Fibroblast of villous mesenchyme (primary cell): ENCODE measurements at places on chromosomes 4 and X. TPM values are rescaled to one million over a fixed set of nuclear protein-coding genes. Genes with fewer than 3 reads are reported as not detected.

Gene SLC38A5
- total RNA-seq = 4.2 and 12.5 TPM in 2 replicates

DNA sequence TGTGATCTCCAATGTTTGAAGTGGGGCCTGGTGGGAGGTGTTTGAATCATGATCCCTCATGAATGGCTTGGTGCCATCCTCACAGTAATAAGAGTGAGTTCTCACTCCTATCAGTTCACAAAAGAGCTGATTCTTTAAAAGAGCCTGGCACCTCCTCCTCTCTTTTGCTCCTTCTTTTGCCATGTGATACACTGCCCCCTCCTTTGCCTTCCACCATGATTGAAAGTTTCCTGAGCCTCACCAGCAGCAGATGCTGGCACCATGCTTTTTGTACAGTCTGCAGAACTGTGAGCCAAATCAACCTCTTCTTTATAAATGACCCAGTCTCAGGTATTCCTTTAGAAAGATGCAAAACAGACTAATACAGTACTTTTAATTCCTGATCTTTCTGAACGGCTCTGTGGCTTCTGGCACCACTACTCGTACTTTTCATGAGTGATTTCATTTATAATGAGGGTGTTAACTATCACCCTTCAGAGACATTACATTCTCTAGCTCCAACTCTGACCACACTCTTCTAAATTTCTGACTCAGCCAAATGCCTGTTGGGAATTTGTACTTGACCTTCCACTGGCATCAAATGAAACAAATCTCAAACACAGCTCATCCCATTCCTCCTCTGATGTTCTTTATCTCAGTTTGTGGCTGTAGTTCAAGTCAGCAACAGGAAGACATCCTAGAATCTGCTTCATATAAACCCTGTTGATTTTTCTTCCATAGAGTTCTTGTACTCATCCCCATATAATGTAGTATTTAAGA lies 4.2 kb downstream of the UFSP2 start:
- peak; percentile 80 for DNase-seq

GRCh38 chrX:47030339-47030738 lies 47.9 kb upstream of the RGN start:
- peak; percentile 77 for DNase-seq

DNA sequence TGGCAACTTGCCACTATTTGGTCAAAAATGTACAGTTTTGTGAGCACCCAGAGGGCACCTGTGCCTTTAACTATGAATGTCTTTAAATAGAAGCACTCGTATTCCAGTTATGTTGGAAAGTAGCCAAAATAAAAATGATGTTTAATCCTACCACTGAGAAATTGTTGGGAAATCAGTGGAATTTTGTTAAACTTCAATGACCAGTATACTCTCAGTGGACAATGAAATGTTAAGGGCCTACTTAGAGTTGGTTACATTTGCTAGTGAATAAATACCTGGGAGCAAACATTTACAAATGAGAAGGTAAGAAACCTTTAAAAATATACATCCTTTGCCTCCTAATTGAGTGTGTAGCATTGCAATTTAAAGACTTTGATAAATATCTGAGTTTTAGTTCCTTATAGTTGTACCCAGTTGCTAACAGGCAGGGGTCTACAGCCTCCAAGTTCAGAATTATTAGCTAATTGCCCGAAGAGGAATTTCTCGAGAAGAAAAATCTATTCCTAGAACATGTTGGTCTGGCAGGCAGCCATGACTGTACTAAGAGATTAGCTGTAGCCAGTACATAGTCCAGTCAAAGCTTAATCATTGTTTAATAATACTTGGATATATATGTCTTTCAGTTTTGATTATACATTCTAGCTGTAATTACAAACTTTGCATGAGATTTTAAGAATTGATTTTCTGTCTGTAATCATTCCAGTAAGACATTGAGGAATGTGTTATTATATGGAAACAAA lies 93.2 kb downstream of the IL1RAPL2 start:
- DNase-seq = no peak

Gene FGF13
- under 0.01 TPM in 1 of 2 replicates, not detected in the other for total RNA-seq

DNA sequence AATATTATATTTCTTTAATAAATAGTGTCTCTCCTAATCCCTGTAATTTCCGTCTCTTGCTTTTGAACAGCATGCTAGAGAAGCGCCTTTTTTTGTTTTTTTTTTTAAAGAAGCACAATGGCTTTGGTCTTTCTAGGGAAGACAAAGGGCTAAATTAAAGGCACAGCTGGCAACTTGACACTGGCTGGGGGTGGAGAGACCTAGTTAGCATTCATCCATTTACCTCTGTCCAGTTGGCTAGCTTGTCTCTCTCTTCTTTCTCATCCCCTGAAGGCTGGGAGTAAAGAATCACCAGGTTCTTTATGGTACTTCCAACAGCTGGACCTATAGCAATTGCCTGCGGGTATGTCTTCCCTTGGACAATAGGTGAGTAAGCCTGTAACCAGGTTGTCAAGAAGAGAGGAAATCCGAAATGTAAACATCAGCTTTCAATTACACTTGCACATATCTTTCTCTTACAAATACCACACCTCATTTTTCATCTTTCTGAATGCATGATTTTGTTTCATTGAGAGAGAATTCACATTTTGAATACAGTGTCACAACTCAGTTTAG lies 178.4 kb upstream of the GPR101 start:
- no peak for DNase-seq

DNA sequence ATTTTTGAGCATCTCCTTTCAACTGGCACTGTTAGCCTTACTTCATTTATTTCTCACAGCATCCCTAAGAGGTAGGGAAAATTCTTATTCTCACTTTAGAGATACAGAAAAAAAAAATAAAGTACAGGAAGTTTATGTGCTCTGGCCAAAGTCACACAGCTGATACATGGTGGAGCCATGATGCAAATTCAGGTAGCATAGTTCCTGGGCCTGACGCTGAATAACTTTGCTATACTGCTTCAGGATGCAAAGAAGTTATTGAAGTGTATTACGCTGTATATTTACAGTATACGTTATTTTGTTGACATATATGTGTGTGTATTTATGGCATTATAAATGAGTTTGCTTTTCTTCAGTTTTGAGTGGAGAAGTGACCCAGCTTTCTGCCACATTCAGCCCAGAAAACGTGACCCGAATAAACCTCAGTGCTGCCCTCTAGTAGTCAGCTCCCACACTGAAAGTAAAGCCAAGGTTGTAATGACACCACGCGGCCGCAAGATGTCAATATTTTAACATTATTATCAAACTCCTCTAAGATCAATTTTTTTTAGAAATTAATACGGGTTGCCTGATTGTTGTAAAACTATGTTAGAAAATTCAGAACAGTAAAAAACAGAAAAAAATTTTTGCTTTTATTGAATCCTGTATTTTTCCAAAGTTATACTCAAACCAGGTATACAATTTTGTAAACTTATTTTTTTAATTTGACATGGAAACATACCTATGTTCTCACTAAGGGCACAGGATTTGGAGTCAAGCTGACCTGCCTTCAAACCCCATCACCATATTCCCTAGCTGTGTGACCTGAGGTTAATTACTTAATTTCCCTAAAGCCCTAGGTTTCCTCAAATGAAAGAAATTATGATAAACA lies 3.8 kb upstream of the GUCY2F start:
- peak; percentile 74 for DNase-seq

Gene GPR173
- 3.5 and 3.9 TPM in 2 replicates for total RNA-seq

DNA sequence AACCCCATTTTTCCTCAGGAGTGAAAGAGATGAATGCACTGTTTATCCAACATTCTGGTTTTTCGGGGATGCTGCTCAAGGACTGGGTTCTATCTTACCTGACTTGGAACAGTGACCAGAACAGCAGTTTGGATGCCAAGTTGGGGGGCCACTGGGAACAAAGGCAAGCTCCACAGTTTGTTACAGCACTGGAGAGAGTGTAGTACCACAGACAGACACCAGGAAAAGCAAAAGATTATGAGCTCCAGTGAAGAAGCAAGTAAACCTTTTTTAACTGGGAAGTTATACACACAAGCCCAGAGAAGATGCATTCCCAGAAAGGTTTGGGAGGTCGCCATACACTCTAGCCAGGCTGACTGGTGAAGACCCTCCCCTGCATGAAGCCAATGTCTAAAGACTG lies 13.6 kb downstream of the C4orf36 start:
- no peak for DNase-seq

- DNase-seq = no peak
Measured at GRCh38 chr4:161206528-161207080, 957.2 kb downstream of the FSTL5 start.

DNA sequence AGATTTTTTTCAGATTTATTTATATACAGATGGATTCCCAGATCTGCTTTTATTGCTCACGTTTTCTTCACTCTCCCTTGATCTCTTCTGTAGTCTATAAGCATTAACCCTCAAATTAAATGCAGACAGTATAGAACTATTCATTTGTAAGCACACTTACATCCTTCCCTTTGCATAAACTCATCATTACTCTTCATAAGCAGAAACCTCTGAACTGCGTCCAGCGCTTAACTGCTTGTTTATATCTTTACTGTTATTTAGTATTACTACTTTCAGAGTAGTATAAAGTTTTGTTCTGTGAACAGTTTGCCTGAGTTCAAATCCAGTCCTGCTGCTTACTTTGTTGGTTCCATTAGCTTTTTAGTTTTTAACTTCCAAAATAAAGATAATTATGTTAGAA lies 132.9 kb downstream of the STIM2 start:
- peak; percentile 28 for DNase-seq

DNA sequence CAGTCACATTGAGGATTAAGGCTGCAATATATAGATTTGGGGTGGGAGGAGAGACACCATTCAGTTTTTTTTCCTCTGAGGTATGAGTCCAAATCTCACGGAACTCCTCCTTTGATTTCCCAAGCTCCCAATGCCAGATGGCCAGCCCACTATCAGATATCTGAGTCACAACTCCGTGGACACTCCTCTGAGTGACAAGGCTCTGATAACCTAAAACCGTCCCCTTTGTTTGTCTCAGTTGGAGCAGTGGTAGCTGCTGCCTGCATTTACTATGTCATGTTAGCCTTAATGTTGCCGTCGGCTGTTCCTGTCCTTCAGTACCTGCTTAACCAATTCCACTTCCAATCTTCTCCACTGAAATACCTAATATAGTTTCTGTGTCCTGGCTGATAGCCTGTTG lies 107.3 kb downstream of the DTHD1 start:
- no peak for DNase-seq

DNA sequence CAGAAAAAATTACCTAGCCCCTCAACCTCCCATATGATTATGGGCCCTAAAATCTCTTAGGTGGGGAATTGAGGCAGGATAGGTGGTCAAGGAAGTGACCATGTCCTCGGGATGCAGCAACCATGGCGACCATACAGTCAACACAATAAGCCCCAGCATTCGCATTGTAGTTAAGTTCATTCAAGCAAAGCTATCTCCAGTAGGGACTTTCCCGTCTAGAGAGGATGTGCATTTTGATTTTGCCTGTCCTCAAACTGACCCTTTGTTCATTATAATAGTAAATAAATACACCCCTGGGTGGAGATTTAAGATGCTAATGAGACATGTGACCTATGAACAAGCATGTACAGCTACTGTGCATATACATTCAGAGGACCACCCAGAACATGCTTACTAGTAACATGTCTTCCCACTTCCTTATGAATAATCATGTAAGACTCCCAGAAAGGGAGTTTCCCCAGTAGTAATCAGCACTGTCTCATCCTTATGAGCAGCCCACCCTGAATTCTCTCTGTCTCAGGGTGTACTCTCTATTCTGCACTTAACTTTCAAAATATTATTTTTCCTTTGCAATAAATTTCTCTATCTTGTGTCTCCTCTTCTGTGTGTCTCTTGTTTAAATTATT lies 74.3 kb downstream of the NUDT11 start:
- no peak for DNase-seq

DNA sequence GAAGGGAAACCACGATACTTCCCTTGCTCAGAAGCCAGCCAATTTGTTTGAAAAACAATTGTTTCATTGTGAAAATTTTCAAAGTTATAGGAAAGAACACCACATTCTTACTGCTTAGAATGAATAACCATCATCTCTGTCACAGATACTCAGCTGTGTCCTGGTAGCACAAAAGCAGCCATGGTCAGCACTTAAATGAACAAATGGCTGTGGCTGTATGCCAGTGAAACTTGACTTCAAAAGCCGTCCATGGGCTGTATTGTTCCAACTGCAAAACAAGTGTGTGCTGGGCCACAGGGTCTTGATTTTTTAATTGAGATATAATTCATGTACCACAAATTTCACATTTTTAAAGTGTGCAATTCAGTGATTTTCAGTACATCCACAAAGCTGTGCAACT lies 19.6 kb downstream of the NSDHL start:
- DNase-seq = no peak

DNA sequence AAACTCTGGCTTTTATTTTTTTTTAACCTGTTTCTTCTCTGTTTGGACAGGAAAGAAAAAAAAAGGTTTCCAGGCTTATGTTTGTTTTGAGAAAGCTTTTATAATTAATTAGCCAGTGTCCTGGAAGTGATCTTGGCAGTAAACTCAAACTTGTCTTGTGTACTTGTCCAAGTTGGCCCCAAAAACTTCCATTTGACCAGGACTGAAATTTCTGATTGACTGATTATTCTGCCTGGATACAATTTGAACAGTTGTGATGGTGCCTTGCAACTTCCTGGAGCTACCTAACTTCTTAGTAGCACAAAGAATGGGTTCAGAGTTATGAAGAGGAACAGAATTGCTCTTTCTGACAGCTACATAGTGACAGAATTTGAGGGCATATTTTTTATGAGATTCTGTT lies 62.0 kb downstream of the SLC4A4 start:
- no peak for DNase-seq

- no peak for DNase-seq
Measured at GRCh38 chr4:78369679-78370078, 181.9 kb upstream of the ANXA3 start.

Gene TEX28
- total RNA-seq = not detected in 2 replicates

GRCh38 chr4:40258627-40259026 lies 61.8 kb downstream of the RHOH start:
- DNase-seq = no peak

GRCh38 chr4:112451831-112452230 lies 64.1 kb downstream of the NEUROG2 start:
- no peak for DNase-seq

GRCh38 chr4:26900765-26901164 lies 40.1 kb downstream of the STIM2 start:
- no peak for DNase-seq

GRCh38 chr4:26217961-26218676 lies 102.7 kb upstream of the RBPJ start:
- DNase-seq = peak; percentile 57

- DNase-seq = no peak
Measured at GRCh38 chr4:104967034-104967401, 179.7 kb upstream of the TET2 start.

Gene CXXC4
- total RNA-seq = 0.32 and 0.43 TPM in 2 replicates

Gene GBA3
- total RNA-seq = not detected in 2 replicates

DNA sequence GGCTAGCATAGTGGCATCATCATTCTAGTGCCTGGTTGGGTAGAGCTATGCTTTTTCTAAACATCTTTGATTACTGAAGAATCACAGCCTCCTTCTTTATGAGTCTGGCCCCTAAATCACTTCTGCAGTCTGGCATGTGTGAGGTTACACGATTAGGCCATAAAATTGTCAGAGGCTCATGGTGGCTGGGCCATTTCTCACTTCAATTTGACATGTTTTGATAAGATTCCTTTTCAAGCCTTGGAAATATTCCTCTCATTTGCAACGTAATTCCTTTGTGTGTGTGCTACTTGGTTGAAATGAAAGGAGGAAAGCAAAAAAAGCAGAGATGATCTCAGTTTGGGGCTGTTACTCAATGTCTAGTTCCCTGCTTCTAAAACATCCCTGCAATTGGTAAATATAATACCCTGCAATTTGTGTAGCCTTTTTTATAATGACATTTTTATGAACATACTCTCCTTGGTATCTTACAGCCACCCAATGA lies 6.2 kb downstream of the CCKAR start:
- DNase-seq = peak; percentile 88

- DNase-seq = peak; percentile 60
Measured at GRCh38 chrX:17559728-17560379, 177.4 kb upstream of the SCML1 start.
